ENCODE measurements at places on chromosomes 7 and 10.
A peak's percentile ranks its signal among the peaks of the same experiment; 100 is the strongest.

DNA sequence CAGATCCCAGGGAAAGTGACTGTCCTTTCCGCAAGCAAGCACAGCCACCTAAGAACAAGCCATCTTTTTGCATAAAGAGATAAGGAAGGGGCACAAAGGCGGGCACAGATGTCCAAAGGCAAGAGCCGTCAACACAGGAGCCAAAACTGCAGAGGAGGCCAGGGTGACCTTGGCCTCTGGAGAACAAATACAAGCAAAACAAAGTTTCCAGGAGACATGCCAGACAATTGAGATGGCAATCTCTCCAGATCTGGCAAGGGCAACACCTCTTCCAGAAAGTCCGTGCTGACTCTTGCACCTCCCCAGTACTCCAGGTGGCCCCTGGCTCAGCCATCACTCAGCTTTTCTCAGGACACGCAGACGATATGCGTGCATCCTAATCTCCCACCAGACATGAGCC lies 58.2 kb downstream of the TEX36 start:
- DNase-seq = no peak

GRCh38 chr7:78159545-78159944 lies 361.0 kb downstream of the PHTF2 start:
- no peak for DNase-seq

DNA sequence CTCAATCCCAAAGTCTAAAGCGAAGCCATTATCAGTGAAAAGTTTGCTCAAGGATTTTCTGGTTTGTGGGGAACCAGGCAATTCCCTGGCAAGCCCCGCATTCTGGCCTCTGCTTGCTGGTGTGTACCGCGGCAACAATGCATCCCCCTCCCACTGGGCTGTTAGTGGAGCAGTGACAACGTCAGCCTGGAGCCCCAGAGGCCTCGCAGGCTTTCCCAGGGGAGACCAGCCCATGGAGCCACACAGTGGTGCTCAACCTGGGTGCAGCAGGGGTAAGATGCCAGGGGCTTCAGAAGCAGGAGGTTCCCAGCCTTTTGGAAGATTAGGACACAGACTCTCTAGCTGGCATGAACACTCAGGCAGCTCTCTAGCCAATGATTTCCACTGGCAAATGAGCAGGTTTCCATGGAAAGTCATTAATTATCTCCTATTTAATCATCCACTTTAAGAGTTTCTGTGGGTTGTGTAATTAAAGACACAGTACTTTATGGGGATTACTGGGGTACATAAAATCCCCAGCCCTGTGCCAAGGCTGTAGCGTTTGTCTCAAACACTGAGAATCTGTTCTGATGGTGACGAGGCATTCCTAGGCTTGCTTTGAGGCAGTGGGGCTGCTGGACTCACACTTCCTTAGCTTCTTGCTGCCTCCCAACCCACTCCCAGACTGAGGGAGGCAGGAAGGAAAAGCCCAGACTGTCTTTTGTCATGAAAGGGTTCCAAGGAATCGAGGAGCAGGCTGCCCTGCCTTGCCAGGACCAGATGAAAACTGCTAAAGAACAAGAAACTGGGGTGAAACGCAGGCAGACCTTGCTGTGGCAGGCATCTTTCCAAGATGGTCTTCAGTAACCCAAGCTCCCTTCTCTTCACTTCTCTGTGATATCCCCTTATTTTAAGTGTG lies 411.9 kb upstream of the SHH start:
- DNase-seq = no peak

- DNase-seq = no peak
Measured at GRCh38 chr10:3782451-3783315, 2.3 kb downstream of the KLF6 start.

DNA sequence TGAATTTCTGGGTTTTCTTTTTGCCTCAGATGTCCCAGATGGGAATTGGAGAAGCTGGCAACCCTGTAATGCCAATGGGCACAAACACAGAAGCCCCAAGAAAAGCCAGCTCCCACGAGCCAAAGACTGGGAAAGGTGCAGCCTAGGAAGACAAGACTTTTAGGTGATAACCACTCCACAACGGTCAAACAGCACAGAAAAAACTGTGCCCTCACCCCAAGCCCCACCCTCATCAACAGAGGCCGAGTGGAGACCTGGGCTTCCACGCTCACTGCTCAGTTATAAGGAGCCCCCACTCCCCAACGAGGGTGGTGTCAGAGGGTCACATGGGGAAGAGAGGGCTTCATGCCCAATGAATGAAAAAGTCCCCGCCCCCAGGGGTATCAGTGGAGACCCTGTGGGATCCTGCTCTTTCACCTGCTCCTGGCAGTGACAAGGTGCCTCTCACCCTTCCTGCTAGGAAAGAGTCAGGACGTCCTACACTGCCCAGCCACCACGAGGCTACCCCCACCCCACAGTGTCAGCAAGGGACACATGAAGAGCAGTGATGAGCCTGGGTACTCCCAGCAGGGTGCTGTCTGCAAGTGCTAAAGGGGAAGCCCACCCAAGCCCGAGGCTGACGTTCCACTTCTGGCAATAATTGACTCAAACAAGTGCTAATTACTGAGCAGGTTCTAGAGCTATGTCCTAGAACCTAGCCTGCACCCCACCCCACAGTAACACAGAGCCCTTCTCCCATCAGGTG lies 8.3 kb downstream of the TMEM273 start:
- DNase-seq = no peak

DNA sequence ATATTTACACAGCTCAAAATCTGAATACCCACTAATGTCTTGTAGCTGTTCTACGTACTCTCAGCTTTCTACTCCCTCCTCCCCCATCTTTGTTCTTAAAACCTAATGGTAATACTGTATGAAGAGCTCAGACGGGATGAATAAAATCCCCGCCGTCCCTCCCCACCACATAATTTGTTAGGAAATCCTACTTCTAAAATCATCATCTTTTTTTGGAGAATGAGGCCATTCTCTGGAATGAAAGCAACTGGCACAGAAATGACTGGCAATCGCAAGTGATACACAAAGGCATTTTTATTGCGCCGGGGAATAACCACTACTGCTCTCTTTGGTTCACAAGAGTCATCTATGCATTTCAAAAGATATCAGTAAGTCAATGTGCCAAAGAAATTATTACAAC lies 27.3 kb downstream of the SLC35B4 start:
- no peak for DNase-seq

- no peak for DNase-seq
Measured at GRCh38 chr7:135729230-135729629, 1.2 kb upstream of the SLC13A4 start.

GRCh38 chr7:96026611-96027010 lies 254.3 kb downstream of the DYNC1I1 start:
- no peak for DNase-seq

- DNase-seq = no peak
Measured at GRCh38 chr10:122113161-122113944, 124.4 kb downstream of the TACC2 start.

- no peak for DNase-seq
Measured at GRCh38 chr10:103769176-103769575, 86.2 kb downstream of the SH3PXD2A start.

DNA sequence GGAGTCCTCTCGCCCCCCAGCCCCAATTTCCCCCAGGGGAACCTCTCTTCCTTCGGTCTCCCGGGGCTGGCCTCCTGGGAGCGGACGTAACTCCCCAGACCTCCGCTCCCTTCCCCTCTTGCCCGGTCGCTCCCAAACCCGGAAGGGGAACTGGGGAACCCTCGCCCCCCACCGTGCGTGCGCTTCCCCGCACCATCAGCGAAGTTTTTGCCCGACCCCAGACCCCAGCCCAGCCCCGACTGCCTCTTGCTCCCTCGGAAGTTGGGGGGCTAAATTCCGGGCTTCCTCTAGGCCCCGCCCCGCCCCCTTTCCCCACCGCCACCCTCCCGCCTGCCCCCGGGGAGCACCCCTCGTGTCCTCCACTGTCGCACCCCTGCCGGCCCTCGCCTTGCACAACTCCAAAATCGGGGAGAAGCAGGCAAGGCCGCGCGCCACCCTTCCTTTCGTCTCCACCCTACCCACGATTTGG lies 436 bp downstream of the GNB2 start:
- no peak for DNase-seq

- DNase-seq = no peak
Measured at GRCh38 chr10:30207485-30208052, 141.5 kb downstream of the MTPAP start.

DNA sequence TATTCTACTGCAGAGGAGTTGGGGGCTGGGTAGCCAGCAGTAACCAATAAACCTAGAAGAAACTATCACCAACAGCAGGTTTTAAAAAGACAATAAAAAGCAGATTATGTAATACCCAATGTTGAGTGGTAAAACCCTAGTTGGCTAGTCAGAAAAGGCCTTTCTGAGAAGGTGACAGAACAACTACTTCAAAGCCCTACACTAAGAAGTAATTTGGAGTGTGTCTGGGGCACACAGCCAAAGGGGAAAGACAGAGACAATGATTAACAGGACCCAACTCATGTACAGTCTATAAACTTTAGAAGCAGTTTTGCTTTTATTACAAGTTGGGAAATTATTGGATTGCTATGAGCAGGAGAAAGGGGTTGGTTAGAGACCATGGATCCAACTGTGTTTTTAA lies 77.2 kb upstream of the TMEM106B start:
- DNase-seq = no peak

DNA sequence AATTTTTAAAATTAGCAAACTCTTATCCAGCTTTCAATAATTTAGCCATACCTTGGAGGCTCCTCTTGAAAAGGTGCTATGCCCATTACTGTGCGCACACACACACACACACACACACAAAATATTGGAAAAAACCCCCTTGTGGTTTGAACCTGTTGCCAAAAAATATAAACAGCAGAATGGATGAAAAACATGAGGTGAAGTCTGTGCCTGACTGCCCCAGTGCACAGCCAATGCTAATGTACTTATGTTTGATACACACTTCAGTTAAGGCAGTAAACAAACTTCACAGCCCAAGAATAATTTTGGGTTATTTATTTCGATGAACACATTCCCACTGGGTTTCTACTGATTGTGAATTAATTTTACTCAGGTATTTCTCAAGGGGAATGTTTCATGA lies 113.2 kb upstream of the SEM1 start:
- DNase-seq = no peak

GRCh38 chr7:138822867-138823535 lies 25.0 kb upstream of the ATP6V0A4 start:
- DNase-seq = no peak

GRCh38 chr10:70927189-70927943 lies 39.0 kb upstream of the PCBD1 start:
- no peak for DNase-seq

GRCh38 chr7:44460325-44460724 lies 30.1 kb downstream of the NUDCD3 start:
- peak; percentile 46 for DNase-seq

DNA sequence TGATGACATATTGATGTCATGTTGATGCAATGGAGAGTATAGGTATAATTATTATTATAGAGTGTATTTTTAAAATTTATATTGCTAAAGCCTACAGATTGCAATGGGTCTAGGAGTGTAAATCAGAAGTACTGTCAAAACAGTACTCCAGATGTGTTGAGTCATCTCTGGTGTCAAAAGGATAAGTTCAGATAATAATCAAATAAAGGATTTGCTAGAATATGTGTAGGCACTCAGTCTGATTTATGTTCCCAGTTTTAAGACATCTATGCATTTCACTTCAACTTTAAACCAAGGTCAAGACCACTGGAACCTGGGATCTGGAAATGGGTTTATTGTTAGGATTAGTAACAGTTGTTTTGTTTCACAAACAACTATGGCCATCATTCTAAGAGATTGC lies 342.3 kb upstream of the BMPER start:
- DNase-seq = no peak

GRCh38 chr10:24118246-24118645 lies 90.7 kb upstream of the KIAA1217 start:
- no peak for DNase-seq

- DNase-seq = no peak
Measured at GRCh38 chr7:103877565-103877964, 111.9 kb downstream of the RELN start.

DNA sequence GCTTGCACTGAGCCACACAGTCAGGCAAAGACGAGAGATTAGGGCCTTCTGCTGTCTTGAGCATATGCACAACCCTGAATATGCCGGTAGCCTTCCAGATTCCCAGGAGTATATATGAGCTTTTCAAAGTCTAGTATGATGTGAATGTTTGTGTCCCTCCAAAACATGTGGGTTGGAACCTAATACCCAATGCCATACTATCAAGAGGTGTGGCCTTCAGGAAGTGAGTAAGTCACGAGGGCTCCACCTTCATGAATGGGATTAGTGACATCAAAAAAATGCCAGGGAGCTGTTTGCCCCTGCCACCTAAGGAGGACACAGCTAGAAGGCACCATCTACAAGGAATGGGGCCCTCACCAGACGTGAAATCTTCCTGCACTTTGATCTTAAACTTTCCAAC lies 105.2 kb downstream of the CH25H start:
- DNase-seq = no peak

DNA sequence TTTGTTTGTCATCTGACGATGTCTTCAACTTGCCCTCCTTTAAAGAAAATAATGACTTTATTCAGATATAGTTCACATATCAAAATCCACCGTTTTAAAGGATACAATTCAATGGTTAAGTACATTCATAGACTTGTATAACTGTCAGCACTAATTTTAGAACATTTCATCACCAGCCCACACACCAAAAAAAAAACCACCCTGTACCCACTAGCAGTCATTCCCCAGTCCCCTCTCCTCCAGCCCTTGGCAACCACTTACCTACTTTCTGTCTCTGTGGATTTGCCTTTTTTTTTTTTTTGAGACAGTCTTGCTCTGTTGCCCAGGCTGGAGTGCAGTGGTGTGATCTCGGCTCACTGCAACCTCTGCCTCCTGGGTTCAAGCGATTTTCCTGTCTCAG lies 5.3 kb upstream of the HILPDA start:
- DNase-seq = no peak

DNA sequence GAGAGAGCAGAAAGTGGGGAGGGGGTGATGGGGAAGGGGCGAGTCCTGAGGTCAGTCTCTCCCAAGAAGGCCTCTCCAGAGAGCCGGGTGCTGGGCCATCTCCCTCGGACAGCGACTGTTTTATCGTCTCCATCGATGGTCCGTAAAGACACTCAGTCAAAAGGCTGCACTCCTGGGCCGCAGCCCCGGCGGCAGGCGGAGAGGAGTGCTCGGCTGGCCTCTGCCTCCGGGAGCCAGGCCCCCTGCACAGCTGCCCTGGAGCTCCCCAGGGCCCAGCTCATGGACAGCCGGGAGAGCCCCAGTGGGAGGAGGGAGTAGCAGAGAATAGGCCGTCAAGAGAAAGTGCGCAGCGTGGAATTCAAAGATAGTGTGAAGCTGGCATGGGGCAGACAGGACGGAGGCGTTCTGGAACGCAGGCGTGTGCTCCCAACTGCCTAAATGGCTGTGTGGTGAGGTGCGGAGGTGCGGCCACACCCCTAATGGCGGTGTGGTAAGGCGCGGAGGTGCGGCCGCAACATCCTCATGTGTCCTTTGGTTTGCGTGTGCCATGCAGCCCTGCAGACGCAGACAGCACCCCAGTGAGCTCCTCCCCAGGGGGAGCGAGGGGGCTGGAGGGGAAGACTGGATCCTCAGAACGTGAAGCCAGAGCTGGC lies 477.5 kb upstream of the FOXK1 start:
- DNase-seq = no peak

- no peak for DNase-seq
Measured at GRCh38 chr7:142436601-142437000, 178.7 kb upstream of the PRSS58 start.

Data from GM18507 (cell line).